ENCODE measurements at places on chromosomes 2 and 18. TPM values are rescaled to one million over a fixed set of nuclear protein-coding genes. Genes with fewer than 3 reads are reported as not detected.

TMEM17 gene
- total RNA-seq = 2.6 TPM

MYO1B gene
- total RNA-seq = 63.5 TPM

ITGA4 gene
- total RNA-seq = 9.1 TPM

MAP3K19 gene
- total RNA-seq = 3.1 TPM

GALNT14 gene
- total RNA-seq = 12.2 TPM

FOXI3 gene
- 0.36 TPM for total RNA-seq

Measured in cerebellum (tissue), 4 donors.